ENCODE measurements at places on chromosomes 1 and 21. TPM values are rescaled to one million over a fixed set of nuclear protein-coding genes. Genes with fewer than 3 reads are reported as not detected.

GRCh38 chr1:173406783-173407230 lies 70.3 kb upstream of the PRDX6 start:
- no peak for DNase-seq

DNA sequence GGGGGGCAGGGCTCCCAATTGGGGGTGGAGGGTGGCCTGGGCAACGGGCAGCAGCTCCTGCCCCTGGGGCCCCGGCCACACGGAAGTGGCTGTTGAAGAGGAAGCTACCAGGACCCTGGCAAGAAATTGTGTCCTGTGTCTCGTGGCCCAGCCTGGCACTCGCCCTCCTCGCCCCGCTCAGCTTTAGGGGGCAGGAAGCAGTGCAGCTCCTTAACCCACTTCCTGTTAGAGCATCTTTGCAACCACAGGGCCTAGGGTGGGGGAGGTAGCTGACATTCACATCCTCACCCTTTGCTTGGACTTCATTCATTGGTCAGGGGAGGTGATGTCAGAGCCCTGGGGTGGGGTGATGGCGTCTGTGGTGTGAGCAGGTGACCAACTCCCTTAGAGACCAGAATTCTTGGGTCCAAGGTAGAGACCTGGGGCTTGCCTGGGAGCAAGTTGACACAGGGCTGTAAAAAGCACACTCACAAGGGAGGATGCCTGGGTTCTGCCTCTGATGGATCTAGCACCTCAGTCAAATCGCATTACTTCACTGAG lies at the start of gene ARHGAP30:
Gene ARHGAP30 (minus strand): TSS at position 161 of the 540 bp plus-strand sequence. CDS start 267 bp downstream, outside the sequence.
- DNase-seq, result peak; percentile 67

GRCh38 chr1:108009603-108010195 lies 44.7 kb upstream of the VAV3 start:
- no peak for DNase-seq

DNA sequence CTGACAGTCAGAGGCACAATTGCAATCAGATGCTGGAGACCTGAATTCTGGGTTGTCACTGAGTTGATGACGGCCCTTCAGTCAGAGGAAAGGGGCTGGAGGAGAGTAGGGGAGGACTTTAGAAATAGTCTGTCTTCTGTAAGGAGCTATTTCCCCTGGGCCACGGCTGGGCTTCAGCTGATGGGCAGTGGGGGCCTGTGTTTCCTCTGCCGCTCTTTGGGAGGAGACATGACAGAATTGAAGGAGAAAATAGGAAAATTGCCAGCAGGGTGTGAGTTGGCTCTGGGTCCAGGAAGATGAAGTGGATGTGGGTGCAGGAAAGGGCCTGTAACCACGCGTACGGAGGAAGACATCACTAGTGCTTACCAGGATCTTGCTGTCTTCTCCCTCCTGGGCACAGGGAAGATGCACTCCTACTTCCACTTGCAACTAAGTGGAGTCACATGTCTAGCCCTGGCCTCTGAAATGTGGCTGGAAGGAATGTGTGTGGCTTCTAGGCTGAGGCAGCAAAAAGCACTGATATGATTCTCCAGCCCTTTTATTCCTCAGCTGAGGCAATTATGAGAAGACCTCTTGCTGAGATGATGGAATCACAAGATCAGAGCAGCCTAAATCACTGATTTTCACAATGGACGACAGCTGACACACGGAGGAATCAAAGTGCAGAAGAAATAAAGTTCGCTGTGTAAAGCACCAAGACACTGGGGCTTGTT lies 250.0 kb downstream of the GRIK3 start:
- DNase-seq, result no peak

DNA sequence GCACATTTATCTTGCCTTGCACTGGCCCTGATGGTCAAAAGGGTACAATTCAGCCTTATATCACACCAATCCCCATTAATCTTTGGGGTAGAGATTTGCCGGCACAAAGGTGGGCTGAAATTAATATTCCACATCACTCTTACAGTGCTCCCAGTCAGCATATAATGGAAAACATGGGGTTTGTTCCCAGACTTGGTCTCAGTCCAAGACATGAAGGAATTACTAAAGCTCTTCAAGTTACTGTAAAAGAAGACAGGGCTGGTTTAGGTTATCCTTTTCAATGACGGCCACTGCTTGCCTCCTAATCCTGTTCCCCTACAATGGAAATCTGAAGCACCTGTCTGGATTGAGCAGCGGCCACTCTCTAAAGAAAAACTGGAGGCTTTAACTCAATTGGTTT lies 160.7 kb downstream of the IER5 start:
- no peak for DNase-seq

- DNase-seq, result no peak
Observed at GRCh38 chr1:233617025-233617424, 3.1 kb downstream of the KCNK1 start.

- DNase-seq, result peak; percentile 65
Observed at GRCh38 chr21:36773117-36773516, 74.2 kb downstream of the SIM2 start.

DNA sequence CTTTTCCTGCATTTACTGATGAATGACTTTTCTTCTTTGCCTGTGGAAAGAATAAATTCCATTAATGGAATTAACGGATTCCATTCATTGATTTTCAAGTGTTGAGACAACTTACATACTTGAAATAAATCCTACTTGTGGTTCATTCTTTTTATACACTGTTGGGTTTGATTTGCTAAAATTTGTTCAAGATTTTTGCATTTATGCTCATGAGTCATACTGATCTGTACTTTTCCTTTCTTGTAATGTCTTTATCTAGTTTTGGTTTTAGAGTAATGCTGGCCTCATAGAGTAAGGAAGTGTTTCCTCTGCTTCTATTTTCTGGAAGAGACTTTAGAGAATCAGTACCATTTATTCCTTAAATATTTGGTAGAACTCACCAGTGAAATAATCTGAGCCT lies 14.4 kb downstream of the UROD start:
- no peak for DNase-seq

GRCh38 chr1:183646776-183647175 lies 6.3 kb downstream of the APOBEC4 start:
- no peak for DNase-seq

- peak; percentile 25 for DNase-seq
Observed at GRCh38 chr21:45998871-45999580, 17.5 kb downstream of the COL6A1 start.

GRCh38 chr1:91515994-91516393 lies 15.3 kb downstream of the CDC7 start:
- no peak for DNase-seq

- no peak for DNase-seq
Observed at GRCh38 chr1:19754482-19754881, 45.2 kb downstream of the TMCO4 start.

DNA sequence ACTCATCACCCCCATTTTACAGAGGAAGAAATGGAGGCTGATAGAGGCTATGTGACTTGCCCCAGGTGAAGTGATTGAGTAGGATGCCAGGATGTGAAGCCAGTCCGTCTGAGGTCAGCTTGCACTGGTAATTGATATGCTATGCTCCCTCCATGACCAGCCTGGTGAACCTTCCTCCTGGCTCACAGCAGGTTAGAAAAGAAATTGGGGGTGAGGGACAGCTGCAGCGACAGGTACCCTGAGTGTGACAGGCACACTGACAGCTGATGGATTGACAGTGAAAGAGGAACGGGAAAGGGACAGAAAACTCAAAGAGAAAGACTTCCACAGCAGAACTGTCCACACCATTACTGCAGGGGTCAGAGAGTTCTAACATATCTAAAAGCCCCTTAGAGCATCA lies 102.1 kb downstream of the SUSD4 start:
- no peak for DNase-seq

GRCh38 chr1:95876276-95876675 lies 642.3 kb downstream of the RWDD3 start:
- DNase-seq, result no peak

- no peak for DNase-seq
Observed at GRCh38 chr1:22625262-22625925, 11.0 kb upstream of the C1QA start.

DNA sequence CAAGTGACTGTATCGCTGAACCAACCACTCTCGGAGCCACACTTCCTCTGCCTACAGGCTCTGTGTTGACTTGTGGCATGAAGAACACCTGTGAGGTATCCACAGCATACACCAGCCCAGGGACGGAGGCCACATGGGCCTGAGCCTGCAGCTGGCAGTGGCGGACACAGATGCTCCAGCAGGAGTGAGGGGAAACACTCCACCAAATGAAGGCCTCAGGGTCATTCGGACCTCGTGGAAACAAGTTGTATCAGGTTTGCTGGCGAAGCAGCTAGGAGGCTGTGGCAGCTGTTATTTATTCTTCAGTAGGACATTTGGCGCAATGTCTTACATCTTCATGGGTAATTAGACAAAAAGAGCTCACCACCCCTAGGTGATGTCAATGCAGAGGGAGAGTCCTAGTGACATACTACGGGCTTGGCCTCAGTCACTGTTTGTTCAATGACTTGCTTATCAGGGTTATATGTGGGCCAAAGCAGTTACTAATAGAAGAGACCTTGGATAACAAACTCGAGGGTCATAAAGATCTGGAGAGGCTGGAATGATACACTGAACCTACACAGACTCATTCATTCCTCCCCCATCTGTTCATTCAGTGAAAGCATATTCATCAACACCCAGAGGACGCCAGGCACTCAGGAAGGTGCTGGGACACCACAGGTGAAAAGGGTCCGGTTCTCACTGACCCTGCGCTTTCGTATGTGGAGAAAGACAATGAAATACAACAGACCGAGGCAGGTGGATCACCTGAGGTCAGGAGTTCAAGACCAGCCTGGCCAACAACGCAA lies 11.6 kb upstream of the ETS2 start:
- DNase-seq, result no peak

- DNase-seq, result peak; percentile 58
Observed at GRCh38 chr21:46078978-46079351, 18.9 kb upstream of the COL6A2 start.

DNA sequence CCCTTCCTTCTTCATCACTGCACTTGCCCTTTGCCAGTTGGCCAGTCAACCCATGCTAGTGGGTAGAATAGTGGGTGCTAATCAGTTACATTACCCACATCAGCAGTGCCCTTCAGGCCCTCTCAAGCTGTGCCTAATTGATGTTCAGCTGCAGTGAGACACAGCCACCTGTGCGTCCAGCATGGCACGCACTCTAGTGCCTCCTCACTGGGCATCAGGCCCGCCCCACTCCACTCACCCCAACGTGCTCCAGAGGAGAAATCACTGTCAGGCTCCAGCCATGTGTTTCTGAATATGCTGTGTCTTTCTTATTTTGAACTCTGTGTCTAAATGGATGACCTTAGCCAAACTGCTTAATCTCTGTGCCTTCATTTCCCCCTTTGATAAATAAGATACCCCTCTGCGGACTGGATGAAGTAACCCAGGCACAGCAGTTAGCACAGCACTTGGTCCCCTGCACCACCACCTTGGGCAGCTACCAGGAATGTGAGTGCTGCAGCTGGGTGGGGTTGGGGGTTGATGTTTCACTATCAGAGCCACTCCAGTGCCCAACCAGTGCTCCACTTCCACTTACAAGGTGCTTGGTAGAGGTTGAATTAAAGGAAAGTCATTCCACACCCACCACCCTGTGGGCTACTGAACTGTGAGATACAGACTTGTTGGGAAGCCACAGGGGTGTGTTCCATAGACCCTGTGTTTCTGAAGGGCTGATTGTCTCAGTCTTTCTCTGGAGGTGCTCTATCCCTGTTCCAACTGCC lies 8.9 kb upstream of the ADORA3 start:
- no peak for DNase-seq

- DNase-seq, result no peak
Observed at GRCh38 chr1:38929054-38929453, 12.6 kb downstream of the RHBDL2 start.

GRCh38 chr1:93817819-93818569 lies 61.0 kb downstream of the DNTTIP2 start:
- DNase-seq, result no peak

SLC35F3 gene
- total RNA-seq, result 0.08 TPM

CRYZ gene
- 35.5 TPM for total RNA-seq

OR2W3 gene
- 0.26 TPM for total RNA-seq

PRKCZ gene
- total RNA-seq, result 20.7 TPM

VWA1 gene
- total RNA-seq, result 66.4 TPM

BCL2L15 gene
- total RNA-seq, result not detected

INPP5B gene
- total RNA-seq, result 19.7 TPM

A3GALT2 gene
- total RNA-seq, result 0.24 TPM

SPEN gene
- 27.8 TPM for total RNA-seq

GPR37L1 gene
- total RNA-seq, result 0.05 TPM

HAO2 gene
- not detected for total RNA-seq

FBLIM1 gene
- 82.8 TPM for total RNA-seq

CATSPERE gene
- total RNA-seq, result 0.59 TPM

SLC9C2 gene
- 0.71 TPM for total RNA-seq

TP73 gene
- total RNA-seq, result 0.06 TPM

S100A14 gene
- total RNA-seq, result 5.8 TPM
